Stimulated activated CD8-positive, alpha-beta memory T cell treated with anti-CD3 and anti-CD28 coated beads, Interleukin-15, amount 100 ng/mL, for 24 hours (primary cell): ENCODE measurements at places on chromosomes 4 and X.

DNA sequence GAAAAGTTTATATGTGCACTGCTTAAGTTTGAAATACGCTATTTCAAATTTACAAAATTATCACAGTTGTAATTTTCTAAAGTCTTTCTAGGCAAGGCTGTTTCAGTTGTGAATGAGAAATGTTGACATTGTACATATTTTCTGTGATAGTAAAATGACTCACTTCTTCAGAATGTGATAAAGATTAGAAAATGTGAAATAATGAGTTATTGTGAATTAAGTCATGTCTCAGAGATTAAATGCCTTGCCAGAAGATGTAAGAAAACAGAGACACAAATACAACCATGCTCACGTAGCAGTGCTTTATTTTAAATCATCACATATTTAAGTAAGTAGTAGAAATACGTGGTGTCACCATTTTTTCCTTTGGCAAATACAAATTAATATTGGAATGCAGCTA, 768 bp downstream of the CLCN4 start:
- DNase-seq = no peak

DNA sequence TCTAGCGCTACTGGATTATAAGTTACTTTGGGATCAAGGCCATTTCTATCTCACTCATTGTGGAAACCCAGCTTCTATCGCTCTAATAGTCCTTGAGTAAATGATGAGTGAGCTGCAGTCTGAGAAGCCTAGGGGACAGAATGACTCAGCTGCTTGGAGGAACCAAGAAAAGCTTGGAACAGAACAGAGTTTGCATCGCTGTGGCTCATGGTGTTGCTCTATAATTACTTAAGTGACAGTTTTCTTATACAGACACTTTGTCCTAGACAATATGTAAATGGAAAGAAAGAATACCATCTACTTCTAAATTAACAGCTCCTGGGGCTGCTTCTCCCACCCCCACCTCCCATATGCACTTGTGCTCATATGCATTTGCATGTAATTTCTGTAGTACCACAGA, 156.9 kb downstream of the SLIT2 start:
- DNase-seq = no peak

- DNase-seq = no peak
These were observed 49.4 kb upstream of the HGFAC start for GRCh38 chr4:3392321-3392720.

GRCh38 chr4:53587135-53587534, 4.2 kb downstream of the LNX1 start:
- no peak for DNase-seq

DNA sequence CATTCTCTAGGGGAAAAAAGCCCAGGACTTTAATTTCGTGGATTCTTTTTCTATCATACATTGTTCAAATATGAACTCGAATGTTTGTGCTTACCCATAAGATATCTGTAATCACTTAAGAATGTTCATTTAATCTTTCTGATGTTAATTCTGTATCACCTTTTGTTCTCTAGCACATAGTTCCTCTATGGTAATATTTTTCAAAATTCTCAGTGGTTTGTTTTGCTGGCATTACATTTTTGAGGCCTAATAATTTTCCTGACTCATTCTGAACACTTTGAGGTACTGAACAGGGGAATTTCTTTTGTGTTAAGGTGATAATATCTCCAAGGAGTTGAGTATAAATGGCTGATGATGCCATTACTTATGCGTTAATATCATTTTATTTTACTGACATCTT, 490.7 kb upstream of the PITX2 start:
- no peak for DNase-seq

- no peak for DNase-seq
These were observed 17.4 kb downstream of the CETN2 start for GRCh38 chrX:152813206-152813605.
